SIG-M5 (cell line): ENCODE measurements at places on chromosomes 5 and 9.

- no peak for DNase-seq
These were observed 156.1 kb upstream of the SPEF2 start for GRCh38 chr5:35461530-35461929.

- no peak for DNase-seq
These were observed 174.8 kb downstream of the GADD45G start for GRCh38 chr9:89779405-89780203.

DNA sequence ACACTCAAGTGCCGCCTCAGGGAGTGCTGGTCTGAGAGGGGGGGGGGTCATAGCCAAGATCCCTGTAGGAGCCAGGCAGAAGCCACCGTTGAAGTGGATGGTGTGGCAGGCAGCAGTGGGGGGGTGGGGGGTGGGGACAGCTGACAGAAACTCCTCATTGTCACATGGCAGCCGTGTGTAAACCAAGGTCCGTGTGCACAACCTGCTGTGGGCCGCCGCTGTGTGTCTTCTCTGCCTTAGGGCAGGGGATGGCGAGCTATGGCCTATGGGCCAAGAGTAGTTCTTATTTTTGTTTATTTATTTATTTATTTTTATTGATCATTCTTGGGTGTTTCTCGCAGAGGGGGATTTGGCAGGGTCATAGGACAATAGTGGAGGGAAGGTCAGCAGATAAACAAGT, 13.4 kb downstream of the SQSTM1 start:
- DNase-seq: no peak

DNA sequence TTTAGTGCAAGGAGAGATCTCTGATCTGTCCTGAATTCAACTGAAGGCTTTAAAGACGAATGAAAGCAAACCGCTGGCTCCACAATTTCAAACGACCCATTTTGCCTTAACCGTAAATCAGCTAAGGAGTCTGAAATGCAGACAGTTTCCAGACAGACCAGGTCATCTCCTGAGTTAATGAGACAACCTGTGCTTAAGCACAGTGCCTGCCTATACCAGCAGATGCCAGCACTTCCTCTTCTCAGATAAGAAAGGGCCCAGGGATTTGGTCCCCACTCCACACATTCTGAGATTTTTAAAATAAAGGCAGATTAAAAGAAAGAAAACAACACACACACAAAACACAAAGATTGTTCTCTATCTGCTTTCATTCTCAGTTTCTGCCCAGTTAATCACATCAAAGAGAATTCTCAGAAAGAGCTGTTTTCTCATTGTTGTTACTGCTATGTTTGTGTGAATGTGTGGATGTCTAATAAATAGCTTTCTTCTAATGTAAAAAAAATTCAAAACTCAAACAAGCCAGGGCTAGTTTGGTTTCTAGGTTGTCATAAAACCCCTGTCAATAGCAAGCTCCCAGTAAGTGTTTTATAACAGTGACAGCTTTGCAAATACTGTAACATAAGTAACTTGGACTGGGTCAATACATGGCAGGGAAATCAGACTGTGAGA, 157.7 kb upstream of the SLC24A2 start:
- no peak for DNase-seq

DNA sequence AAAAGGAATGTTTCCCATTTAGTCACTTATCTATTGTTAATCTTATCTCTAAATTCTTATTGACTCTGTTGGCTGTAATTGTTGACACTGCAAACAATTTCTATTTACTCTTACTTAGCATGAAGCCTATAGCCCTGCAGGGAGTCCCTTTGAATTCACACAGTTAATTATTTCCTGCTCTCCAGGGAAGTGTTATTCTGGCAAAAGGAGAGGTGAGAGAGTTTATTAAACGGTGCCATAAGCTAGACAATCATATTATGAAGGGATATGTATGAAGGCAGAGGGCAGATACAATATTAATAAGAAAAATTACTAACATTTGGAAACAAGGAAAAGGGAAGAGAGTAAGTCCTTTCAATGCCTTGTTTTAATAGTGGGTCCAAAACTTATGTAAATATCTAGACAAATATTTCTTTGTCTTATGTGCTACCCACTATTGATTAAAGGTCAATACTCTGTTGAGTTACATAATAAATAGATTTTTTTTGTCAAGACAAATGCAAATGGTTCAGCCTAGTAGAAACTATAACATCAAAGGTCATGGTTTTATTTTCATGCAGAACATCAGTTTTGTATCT, 107.1 kb downstream of the CDH18 start:
- DNase-seq: no peak

DNA sequence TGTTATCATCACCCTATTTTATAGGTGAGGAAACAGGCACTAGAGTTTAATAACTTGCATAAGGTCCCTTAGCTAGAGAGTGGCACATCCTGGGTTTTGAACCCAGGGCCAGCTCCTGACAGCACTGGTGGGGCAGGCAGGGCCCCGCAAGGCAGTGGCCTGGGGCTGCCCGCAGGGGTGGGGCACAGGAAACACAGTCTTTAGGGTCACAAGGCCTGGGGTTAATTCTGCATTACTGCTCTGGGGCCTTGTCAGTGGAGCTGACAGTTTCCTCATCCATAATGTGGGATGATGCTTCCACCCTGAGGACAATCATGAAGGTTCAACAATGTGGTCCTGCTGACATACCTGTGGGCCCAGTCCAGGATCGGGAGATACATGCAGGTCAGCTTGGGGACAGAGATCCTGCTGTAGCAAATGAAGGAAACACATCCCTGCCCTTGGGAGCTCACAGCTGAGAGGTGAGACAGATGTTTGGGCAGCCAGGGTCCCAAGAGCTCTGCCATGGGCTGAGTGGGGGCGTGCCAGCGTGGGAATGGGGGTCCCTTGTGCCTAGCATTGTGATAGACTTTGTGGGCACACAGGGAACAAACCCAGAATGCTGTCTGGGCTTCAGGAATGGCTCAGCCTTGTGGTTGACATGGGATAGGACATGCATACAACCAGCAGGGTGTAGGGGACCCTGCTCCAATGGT, 14.7 kb downstream of the FGF18 start:
- no peak for DNase-seq

DNA sequence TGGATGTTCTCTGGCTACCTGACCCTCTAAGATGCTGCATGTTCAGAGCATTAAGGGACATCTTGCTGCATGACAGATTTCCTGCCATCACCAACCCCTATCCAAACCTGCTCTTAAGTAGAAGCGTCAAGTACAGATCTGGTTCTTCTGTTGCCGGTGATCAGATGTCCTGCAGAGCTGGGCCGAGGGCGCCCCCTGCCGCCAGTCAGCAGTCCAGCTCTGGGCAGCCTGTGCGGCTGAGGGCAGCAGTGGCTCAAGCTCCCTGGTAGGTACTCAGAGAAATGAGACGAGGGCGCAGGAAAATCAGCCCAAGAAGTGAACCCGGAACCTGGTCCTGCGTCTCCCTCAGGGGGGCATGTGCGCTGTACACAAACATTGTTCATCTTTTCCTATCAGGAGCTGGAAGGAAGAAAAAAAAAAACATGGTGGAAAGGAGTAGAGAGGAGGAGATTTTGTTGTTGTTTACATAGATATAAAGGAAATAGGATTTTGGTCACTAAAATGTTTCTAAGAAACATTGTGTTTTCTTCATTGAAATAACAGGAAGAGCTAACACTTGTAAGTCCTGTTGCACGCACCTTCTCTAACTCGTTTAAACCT, 95.8 kb downstream of the CFAP90 start:
- DNase-seq: no peak

- DNase-seq: no peak
These were observed 84.7 kb upstream of the BRINP1 start for GRCh38 chr9:119453980-119454379.

DNA sequence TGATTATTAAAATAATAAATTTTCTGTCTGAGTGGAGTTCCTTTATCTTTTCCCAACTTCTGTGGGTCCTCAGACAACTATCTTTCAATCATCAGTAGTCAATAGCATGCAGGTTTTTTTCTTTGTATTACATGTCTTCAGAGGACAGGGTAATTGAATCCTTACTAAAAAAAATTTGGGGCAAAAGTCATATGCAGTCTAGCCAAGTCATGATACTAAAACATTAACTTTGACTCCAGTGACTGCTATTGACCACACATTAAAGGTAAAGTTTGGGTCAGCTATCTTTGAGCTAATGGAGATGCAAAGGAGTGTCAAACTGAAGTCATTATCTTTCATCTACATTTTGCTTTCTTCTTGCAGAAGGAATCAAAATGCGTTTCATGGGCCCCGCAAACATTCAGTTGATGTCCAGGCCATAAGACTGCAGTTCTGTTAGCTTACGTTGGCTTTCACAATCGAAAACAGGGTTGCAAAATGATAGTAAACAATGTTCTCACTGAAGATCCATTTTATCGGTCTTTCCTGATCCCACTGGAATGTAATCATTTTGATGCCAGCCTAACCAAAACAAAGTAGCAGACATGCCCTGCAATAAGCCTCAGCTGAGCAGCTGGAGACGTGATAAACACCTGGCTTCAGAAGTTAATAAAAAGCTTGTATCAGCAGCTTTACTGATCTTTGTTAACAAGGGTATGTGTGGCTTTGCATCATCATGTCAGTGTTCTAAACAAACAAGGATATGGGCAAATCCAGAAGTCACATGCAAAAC, 186.1 kb upstream of the PRLR start:
- no peak for DNase-seq

DNA sequence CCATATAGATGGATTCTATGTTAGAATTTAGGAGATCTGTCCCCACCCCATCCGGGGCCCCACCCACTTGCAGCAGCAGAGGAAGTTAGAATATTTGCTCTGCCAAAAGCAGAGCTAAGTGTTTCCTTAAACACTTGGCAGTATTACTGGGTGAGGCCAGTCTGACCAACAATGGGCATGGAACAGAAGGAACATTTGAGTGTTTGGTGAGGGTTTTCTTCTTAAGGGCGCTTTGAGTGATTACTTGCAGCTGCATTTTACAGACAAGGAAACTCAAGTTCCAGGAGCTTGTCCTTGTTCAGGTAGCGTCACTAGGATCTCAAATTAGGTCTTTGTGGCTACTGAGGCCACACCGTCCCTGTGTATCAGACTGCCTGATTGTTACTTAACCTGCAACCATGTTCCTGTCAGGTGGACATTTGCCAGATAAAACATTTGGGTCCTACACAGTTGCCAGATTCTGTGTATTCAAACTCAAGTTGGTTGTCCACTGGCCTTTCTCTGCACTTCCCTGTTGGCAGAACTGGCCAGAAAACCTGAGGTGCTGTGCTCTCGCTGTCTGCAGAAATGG, 59.3 kb downstream of the SLC46A2 start:
- DNase-seq: no peak

DNA sequence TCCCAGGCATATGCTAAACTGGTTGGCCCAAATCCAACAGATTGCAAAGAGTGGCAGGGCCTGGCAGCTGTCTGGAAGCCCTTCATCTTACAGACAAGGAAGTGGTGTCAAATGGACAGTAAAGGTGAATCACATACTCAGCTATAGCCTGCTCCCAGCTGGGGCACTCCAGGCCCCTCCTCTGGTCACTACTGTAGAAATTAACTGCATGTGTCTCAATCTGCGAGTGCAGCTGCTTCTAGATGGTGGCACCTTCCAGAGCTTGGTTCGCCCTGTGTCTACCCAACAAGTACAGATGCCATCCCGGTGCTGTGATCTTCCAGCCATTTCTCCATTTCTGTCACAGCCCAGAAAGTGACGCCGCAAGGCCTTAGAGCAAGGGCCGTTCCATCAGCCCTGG, 50.2 kb downstream of the OTULIN start:
- DNase-seq: no peak

DNA sequence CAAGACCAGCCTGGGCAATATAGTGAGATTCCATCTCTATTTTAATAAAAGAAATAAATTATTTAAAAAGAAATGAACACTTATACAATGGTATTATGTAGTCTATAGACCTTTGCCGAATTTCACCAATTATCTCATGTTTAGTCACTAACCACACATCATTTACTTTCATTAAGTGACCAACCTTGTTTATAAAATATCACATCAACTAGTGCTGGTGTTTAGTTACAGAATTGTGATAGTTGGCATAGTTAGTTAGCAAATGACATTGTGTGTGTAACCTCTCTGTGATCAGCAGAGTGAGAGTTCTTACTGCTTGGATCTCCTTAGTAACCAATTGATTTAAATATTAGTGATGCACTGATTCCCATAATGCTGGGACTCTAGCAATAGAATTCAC, 71.8 kb downstream of the PRR16 start:
- no peak for DNase-seq

DNA sequence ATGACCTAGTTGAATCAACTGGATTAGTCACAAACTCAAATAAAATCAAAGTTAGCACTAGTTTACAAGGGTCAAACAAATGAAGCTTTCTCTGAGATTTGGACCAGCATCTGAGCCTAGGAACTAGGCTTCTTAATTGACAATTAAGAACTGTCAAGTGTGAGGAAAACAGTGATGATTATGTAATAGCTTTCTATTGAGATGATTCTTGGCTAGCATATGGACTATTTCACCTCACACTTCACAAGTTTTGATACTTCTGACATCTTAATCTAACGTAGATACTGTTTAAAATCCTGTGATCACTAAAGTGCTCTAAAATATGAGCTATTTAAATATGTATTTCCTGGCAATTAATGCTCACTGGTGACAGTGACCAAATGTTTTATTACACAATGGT, 542.9 kb downstream of the EFNA5 start:
- no peak for DNase-seq

DNA sequence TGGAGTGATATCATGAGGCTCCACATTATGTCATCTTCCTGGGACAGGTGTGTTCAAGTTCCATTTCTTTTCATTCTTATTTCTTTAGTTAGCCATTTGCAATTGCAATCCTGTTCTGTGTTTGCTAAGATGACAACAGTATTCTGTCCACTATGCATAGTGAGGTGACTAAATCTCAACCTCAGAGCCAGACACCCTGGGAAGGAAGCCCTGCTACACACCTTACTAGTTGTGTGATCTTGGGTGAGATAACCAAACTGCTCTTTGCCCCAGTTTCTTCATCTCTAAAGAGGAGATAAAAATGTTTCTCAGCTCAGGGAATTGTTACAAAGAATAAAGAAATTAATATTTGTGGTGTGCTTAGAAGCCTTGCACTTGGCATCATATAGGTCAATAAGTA, 215.1 kb upstream of the RPS23 start:
- DNase-seq: no peak

DNA sequence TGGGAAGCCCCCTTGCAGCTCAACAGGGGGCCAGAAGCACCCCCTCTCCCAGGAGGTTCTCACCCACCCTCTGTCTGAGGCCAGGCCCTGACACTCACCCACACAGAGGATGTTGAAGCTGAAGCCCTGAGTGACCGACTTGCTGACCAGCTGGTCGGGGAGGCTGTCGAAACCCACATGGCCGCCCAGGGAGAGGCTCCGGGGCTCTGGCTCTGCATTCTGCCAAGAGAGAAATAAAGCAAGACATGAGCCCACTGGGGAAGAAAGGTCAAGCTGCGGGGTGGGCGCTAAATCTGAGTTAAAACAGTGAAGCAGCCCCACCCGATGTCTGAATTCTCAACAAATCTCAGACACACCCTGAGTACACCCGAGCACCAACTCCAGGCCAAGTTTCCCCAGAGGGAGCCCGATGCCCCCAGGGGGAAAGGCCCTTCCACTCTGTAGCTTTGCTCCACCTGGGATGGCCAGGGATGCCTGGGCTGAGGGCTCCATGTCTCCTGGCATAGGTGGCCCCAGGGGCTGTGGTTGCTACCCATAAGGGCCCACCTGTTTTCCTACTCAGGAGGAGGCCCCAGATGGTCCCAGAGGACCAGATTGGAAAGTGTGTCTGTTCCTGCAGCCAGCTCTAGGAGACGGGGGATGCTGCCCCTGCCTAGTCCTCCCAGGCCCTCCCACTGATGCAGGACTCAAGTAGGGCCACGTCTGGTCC, 11.6 kb downstream of the SEPTIN8 start:
- DNase-seq: no peak

GRCh38 chr9:3868466-3868865, 342.7 kb upstream of the RFX3 start:
- no peak for DNase-seq
